GM10248 (cell line): ENCODE measurements at places on chromosomes 5 and 9.
A peak's percentile ranks its signal among the peaks of the same experiment; 100 is the strongest.

GRCh38 chr5:143376911-143377813, 26.3 kb downstream of the NR3C1 start:
- no peak for DNase-seq

DNA sequence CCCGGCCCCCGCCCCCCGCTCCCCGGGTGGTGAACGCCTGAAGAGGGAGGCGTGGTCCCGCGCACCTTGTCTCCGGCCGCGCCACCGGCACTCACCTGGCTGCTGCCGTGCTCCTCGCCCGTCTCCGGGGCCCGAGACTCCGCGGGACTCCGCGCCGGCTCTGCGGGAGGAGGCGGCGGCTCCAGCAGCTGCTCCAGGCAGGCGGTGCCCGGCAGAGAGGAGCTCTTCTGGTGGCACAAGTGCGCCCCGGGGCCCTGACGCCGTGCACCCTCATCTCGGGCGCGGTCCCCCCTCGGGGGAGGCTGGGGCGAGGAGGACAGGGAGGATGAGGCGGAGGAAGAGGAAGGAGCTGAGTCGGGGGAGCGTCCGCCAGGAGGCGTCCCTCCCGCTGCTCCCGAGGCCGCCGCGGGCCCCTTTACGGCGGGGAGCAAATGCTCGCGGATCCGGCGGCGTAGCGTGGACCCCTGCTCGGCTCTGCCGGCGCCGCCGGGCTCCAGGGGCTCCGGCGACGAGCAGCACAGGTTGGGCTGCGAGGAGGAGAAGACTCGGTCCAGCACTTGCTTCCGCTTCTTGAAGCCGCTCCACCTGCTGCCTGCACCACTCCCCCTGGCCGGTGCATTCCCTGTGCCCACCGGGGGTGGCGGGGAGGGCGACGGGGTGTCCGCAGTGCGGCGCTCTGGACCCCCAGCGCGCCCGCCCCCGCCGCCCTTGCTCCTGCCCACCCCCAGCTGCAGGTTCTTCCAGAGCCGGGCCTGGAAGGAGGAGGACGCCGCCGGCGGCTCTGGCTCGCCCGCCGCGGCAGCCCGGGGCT, 928 bp downstream of the MCTP1 start:
- DNase-seq = peak; percentile 63

- DNase-seq = no peak
These were observed 3.8 kb downstream of the SPINK6 start for GRCh38 chr5:148206620-148207019.

GRCh38 chr9:99118782-99119466, 14.0 kb downstream of the TGFBR1 start:
- peak; percentile 33 for DNase-seq

- no peak for DNase-seq
These were observed 456.4 kb downstream of the GADD45G start for GRCh38 chr9:90061187-90061586.

- no peak for DNase-seq
These were observed 26.5 kb downstream of the AFAP1L1 start for GRCh38 chr5:149298163-149298562.

DNA sequence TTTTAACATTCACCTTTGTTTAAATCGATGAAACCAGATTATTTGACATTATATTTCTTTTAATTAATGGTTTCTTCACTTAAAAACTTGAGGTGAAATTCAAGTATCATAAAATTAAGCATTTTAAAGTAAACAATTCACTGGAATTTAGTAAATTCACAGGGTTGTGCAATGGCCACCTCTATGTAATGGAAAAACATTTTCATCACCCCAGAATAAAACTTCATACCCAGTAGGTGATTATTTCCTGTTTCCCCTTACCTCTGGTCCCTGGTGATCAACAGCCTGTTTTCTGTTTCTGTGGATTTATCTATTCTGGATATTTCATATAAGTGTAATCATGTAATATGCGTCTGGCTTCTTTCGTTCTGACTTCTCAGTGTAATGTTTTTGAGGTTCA, 27.2 kb downstream of the HSPA4 start:
- DNase-seq = no peak

DNA sequence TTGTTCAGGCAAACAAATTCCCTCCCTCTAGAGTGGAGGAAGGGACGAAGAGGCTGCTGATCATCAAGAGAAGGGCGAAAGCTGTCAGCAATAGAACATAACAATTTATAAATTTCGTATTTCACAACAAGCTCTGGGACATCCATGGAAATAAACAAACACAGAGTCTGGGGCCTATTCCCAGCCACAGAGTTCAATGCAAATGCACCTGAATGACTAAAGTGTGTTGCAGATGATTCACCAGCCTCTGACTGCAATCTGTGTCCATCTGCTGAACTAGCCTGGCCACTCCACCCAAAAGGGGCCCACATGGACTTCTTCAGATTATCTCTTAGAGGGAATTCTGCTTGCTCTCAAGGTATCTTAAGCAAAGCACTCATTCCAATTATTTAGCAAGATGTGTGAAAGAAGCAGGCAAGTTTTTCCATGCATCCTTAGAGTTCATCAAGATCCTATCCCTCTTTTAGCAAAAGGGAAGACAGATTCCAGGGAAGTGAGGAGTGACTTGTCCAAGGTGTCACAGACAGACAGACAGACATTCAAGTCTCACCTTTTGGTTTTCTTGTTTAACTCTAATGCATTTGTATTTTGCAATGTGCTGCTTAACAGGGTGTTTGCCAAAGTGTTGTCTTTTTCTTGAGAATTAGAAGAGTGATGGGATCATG, 307.8 kb upstream of the PAPPA start:
- no peak for DNase-seq

GRCh38 chr5:136232316-136232715, 39.4 kb upstream of the SMIM32 start:
- DNase-seq = no peak

DNA sequence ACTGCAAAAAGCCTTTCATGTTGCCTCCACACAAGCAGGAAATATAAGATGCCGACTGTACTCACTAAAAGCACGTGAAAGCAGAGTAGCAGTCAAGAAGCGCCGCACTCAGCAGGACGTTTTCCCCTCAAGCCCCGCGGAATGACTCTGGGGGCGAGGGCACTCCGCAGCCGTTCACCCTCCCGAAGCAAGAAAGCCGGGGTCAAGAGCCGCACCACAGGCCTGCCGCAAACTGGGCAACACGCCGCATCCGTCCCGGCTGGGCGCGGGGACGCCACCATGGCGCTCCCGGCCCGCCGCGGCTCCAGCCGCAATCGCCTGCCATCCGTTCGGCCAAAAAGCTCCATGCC, 364 bp downstream of the RPS6 start:
- peak; percentile 28 for DNase-seq

DNA sequence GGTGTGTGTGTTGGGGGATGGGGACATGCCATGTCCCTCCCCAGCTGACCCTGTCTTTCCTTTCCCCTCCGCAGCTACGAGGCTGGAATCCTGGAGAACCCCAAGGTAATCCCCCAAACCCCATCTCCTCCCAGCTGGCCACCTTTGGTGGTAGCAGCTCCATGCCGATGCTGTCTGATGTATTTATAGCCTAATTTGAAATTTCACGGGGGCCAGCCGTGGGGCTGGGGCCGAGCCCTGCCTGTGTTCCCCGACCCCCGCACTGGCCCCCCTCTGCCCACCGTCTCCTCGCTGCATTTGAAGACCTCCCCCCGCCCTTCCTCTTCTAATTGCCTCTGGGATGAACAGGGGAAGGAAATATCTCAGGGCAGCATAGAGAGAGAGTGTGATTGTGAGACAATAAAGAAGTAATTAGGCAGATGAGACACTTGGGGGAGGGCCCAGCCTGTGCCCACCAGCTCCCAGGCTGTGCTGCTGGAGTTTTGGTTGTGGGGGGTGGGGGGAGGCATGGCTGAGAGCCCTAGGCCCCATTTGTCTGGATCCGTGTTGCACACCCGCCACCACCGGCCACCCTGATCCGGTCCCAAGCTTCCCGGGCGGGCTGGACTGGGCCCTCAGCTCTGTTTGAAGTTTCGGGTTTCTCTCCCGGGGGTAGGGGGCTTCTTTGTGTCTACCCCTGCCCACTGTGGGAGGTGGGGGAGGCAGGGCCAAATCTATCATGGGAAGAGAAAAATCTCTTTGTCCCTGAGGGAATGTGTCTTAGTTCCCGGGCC, 26.8 kb downstream of the ASS1 start:
- no peak for DNase-seq

GRCh38 chr5:14296533-14297331, 153.6 kb downstream of the TRIO start:
- DNase-seq = no peak

- no peak for DNase-seq
These were observed 25.9 kb upstream of the TAL2 start for GRCh38 chr9:105636331-105636730.

DNA sequence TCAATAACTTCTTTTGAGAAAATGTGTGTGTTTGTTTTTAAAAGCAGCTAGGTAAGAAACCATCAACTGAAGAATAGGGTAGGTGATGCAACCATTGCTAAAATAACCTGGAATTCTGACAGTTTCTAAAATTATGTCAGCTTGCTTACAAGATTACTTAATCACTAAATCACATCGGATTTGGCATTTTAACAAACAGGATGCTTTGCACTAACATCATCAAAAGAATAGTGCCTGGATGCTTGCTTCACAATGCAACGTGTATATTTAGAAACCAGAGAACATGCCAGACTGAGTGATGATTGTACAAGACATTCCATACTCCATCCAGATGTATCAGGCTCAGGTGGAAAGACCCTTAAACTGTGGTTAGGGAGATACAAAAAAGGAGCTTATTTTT, 43.9 kb downstream of the PAM start:
- no peak for DNase-seq

- DNase-seq = no peak
These were observed 20.4 kb upstream of the BRD3 start for GRCh38 chr9:134088063-134088725.

GRCh38 chr9:119831309-119831708, 462.1 kb upstream of the BRINP1 start:
- no peak for DNase-seq

- DNase-seq = no peak
These were observed 41.4 kb upstream of the PJA2 start for GRCh38 chr5:109451146-109451545.

GRCh38 chr5:67612961-67613360, 416.4 kb upstream of the CD180 start:
- DNase-seq = no peak

DNA sequence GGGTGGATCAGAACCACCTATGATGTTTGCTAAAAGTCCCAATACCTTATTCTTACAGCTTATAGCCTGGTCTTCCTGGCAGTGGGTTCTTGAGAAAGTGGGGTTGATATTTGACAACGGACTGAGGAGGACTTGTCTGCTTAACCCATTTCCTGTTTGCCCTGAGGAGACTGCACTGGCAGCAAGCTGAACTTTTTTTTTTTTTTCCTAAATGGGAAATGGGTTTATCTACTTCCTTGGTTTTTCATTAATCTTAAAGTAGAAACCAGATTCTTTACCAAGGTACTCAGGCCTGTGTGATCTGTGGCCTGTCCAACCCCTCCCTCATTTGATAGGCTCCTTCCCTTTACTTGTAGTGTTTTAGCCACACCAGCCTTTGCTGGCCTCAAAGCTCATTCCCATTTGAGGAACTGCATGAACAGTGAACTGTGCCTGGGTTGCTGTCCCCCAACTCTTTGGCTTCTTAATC, 47.1 kb downstream of the C9orf57 start:
- no peak for DNase-seq

DNA sequence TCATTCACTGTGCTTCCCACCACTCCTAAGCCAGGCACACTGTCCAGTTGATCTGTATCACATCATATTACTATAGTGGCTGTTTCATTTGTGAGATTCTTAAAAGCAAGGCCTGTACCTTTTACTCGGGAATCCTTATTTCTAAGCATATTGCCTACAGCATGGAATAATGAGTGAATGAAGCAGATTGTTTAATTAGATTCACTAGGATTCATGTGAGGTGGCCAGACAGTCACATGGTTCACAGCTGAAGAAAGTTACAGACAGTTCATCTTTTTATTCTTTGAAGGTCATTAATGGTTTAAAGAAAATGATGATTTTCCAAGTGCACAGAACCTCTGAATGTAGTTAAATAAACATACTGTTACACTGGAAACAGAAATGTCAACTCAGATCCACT, 24.3 kb upstream of the SEMA6A start:
- DNase-seq = no peak

DNA sequence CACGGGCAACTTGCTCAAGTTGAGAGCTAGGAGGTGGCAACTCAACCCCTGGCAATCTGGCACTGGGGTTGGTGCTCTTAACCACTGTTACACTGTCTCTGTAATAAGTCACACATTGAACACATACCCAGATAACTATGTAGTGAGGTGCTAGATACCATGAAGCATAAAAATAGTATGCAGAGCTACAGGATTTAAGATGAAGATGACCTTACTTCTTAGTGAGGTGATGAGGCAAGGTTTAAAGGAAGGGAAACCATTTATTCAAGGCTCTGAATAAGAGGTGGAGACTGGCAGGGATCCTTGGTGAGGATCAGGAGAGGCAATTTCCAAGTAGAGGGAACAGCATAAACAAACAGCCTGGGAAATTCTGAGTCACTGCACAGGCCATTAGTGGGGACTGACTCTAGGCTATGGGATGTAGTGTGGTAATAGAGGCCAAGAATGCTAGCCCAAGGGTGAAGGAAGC, 67.6 kb upstream of the NR3C1 start:
- no peak for DNase-seq

DNA sequence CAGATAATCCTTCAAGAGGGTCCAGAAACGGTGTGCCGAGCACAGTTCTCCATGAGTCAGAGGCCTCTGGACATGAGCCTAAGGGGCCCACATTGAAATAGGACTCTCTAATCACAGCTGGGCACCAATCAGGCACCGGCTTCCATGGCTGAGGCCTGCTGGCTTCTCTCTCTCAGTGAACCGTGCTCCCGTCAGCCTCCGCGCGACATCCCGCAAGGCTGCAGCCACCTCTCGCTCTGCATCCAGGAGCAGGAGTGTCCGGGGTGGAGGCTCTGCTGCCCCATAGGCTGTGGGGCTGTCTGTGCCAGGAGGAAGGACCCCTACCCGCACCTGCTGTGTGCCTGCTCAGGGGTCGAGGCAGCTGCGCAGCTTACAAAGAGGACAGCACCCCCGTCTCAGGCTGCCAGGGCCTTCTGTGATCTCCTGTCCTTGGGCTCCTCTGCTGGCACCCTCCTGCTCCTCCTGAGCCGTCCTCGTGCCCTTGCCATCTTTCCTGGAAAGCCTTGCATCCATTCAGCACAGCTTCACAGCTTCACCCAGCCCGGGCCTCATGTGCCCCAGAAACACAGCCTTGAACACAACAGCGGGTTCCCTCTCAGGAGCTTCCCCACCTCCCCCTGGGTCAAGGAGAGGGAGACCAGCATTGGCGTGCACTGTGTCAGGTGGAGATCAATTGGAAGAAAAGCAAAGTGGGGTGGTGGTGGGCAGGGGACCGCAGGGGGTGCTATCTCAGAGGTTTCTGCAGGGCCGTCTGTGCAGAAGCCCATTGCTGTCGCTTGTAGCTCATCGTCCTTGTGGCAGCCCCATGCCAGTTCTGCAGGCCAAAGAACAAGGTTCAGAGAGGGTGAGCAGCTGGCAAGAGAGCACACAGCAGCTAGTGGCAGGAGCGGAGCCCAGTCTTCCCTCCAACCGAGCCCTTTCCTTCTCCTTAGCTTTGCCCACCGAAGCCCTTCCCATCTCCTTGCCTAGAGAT, 22.8 kb upstream of the FCN1 start:
- no peak for DNase-seq

GRCh38 chr9:80376180-80376579, 804.4 kb downstream of the TLE4 start:
- DNase-seq = no peak
